Neural crest cell (in vitro differentiated cells): ENCODE measurements at places on chromosomes 6 and 20. TPM values are rescaled to one million over a fixed set of nuclear protein-coding genes. Genes with fewer than 3 reads are reported as not detected.

Gene PNPLA1
- total RNA-seq: not detected in 2 replicates

GRCh38 chr6:77876300-77876699, 223.5 kb downstream of the MEI4 start:
- DNase-seq: no peak
- no peaks in the 10 kb centered on the region for H3K36me3 ChIP-seq
- H3K4me1 ChIP-seq: peaks cover 17% of the 10 kb centered on the region

GRCh38 chr6:34695729-34696188, 808 bp downstream of the ILRUN start:
- H3K27me3 ChIP-seq: no peaks in the 10 kb centered on the region
- H3K27ac ChIP-seq: peak overlapping the region; percentile 97
- H3K36me3 ChIP-seq: no peaks in the 10 kb centered on the region
- H3K4me3 ChIP-seq: peak overlapping the region; percentile 94
- DNase-seq: no peak

- no peaks in the 10 kb centered on the region for H3K36me3 ChIP-seq
- H3K4me1 ChIP-seq: no peaks in the 10 kb centered on the region
- no peaks in the 10 kb centered on the region for H3K27me3 ChIP-seq
- H3K27ac ChIP-seq: peak overlapping the region; percentile 75
These were observed 32.3 kb downstream of the UST start for GRCh38 chr6:148779142-148779562.

DNA sequence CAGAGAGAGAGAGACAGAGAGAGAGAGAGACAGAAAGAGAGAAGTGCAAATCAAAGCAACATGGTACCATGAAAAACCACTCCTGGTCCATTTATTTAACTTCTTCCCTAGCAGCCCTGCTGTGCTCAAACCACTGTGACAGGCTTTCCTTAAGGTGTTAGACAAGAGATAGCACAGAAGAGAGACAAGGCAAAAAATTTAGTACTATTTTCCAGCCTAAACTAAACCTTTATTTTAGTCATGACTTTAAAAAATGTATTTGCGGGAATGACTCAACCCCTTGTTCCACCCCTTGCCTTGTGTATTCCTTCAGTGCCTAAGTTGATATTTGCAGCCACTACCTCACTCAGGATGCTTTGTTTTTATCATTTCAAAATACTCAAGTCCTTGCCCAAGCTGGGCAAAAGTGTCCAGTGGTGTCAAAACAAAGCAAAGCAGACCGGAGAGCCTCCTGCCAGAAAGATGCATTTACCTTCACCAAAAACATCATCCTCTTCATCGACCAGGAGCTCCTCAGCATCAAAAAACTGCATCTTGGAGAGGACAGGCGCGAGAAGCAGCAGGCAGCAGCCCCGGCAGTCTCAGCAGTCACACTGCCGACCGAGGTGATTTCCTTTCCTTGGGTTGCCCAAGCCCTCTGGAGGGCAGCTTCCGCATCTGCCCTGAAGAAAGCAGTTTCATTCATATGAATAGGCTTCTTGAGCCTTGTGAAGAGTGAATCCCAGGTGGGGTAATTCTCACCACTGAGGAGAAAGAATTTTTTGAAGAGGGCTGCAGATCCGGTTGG, at the start of gene RIPOR2:
TSS of gene RIPOR2 (minus strand) at position 595 of the 787 bp plus-strand sequence. CDS start at position 533, 62 bp downstream.
- no peak within 1 kb of the TSS for H3K27ac ChIP-seq
- DNase-seq: peak; percentile 12
- H3K4me3 ChIP-seq: no peak within 1 kb of the TSS
- peaks cover 4% of the 10 kb centered on the region for H3K27me3 ChIP-seq
- H3K4me1 ChIP-seq: peaks cover 36% of the 10 kb centered on the region

Gene HAO1
- not detected in 2 replicates for total RNA-seq

DNA sequence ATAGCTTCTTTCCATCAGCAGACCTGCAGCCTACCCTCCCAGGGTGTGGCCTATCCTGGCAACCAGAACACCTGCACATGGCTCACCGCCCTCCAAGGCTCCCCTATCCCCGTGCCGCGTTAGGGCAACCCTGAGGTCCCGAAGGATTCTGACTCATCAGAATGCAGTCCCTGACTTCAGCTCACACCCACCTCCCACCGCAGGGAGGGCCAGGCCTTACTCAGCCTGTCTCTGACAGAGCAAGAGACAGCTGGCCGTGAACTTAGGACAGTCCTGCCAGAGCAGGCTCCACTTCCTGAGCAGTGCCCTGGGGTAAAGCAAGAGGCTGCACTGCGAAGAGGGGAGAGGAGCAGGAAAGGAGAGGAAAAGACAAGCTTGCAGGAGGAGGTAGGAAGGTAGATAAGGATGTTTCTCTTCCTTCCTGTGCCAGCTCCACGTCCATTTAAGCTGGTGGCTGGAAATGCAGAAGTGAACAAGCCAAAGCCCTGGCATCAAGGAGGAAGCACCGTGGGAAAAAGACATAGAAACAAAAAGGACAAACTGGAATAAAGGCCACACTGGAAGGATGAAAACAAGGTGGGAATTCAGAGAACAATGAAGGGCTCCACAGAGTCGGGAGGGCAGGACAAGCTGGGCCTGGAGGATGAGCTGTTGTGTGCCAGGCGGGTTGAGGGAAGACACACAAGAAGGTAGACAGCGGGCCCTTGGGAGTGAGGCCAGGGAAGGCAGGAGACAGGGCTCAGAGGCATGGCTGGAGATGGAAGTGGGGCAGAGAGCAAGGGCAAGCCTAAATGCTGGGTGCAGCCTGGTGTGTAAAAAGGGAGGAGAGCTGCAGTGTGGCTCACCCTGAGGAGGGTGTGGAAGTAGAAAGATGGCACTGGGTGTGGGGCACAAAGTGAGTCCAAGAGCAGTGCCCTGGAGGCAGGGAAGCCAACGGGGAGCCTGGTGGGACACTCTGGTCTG, 102.7 kb downstream of the SLC23A2 start:
- no peak for DNase-seq
- no peak overlapping the region for H3K4me3 ChIP-seq
- no peaks in the 10 kb centered on the region for H3K27me3 ChIP-seq
- peaks cover 18% of the 10 kb centered on the region for H3K36me3 ChIP-seq
- H3K4me1 ChIP-seq: peaks cover 28% of the 10 kb centered on the region
- no peak overlapping the region for H3K27ac ChIP-seq

Gene TAAR5
- total RNA-seq: not detected in 2 replicates

DNA sequence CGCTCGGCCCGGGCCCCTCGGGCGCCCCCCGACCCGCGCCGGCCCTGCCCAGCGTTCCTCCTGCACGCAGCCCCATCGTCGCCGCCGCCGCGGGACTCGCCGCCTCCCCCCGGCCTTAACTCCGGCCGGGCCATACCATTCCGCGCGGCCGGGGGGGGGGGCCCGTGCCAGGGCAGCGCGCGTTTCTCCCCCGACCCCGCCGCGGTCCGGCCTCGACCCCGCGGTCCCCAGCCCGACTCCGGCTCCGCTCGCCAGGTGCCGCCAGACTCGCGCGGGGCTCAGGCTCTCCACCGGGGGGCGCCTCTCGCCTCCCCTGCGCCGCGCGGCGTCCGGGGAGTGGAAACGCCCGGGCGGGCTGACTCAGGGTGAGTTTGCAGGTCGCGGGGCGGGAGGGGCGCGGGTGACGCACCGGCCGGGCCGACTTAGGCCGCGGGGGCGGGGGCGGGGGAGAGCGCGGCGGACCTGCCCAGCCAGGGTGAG, at the start of gene SRXN1:
TSS of gene SRXN1 (minus strand) at position 91 of the 480 bp plus-strand sequence. CDS start at position 76, 15 bp downstream.
- H3K4me3 ChIP-seq: peak within 1 kb of the TSS; percentile 79
- H3K4me1 ChIP-seq: peaks cover 15% of the 10 kb centered on the region
- peaks cover 23% of the 10 kb centered on the region for H3K27me3 ChIP-seq
- H3K27ac ChIP-seq: peak within 1 kb of the TSS; percentile 25
- H3K36me3 ChIP-seq: peaks cover 5% of the 10 kb centered on the region

DNA sequence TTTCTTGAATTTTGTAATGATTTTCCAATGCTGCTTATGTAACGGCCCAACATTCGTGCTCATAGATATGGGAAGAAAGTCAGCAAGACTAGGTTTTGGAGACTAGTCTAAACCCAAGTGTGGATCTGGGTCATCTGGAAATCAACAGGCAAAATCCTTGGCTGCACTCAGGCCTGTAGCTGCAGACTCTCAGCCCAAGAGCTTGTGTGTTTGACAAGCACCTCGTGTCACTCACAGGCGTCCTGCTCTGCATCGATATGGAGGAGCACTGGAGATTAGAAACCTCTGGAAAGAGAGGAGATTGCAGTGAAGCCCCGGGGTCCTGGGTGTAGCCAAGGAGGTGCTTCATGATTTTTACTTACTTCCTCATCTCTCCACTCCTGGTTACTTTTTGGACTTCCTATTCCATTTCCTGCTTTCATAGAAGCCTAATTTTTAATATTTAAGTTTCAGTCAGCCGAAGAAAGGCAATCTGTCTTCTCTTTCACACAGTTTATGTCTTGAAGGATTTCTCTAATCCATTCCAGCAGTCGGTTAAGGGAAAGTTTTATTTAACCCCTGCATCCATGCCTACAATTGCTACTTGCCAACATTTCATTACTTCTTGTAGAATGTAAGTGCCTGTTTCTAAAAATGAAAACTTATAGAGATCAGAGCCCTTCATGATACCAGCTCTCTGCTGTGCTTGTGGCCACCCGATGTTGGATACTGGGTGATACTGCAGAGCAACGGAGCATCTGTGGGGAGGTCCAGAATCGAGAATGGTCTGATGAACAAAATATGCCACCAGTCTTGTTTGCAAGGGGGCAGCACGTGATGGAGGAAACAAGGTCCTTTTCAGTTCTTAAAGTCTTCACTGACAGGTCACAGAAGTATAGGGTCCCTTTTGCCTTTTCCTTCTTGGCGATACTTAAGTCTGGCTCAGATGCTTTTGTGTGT, 296.3 kb downstream of the QKI start:
- H3K36me3 ChIP-seq: no peaks in the 10 kb centered on the region
- H3K27ac ChIP-seq: peak overlapping the region; percentile 35
- no peaks in the 10 kb centered on the region for H3K4me1 ChIP-seq
- no peaks in the 10 kb centered on the region for H3K27me3 ChIP-seq

DNA sequence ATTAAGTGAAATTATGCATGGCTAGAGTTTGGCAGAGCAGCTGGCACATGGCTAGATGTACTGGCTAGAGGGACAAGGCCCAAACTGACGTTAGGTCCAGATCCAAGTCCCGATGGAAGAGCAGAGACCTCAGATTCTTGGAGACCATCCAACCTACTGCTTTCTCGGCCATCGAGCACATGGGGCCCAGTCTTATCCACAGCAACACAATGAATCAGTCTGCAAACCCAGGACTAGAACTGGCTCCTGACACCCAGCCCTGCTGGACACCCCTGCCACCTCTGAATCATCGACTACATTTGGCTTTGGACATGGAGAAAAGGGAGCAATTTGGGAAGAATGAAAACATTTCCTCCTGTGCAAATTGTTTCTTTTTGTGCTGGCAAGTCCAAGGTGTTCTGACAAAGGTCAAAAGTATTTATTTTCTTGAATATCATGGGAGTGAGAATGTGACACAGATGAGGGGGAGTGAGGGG, 23.9 kb upstream of the YWHAB start:
- DNase-seq: no peak
- H3K4me1 ChIP-seq: peaks cover 14% of the 10 kb centered on the region
- H3K27me3 ChIP-seq: peaks cover 8% of the 10 kb centered on the region
- H3K4me3 ChIP-seq: no peak overlapping the region
- H3K27ac ChIP-seq: peak overlapping the region; percentile 53

DNA sequence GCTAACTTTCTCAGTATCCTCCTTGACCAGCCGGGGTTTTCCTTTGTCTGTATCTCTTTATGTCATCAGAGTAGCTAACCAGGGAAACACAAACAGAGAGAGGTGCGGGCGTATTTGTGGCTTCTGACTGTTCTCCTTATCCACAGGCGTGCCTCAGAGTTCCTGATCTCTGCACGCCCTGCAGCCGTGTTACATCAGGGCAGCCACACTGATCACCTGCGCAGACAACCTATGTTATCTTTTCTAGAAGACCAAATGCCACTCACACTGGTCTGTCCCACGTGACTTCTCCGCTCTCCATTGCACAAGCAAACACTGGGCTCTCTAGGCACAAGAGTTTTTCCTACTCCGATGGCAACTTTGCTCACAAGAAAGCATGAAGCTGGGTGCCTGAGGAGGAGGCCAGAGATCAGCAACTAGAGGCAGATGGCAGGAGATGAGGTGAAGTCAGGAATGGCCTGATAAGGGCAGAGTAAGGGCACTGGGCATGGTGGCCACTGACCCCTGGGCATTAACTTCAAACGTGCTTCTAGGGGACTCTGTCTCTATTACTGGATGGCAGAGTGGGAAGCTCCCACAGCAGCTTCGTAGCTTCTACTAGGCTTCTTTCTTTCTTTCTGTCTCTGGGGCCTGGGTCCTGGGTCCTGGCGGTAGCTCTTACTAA, 4.5 kb downstream of the PDE10A start:
- peak overlapping the region; percentile 91 for H3K4me3 ChIP-seq
- H3K27me3 ChIP-seq: peaks cover 10% of the 10 kb centered on the region
- peak overlapping the region; percentile 24 for H3K27ac ChIP-seq
- peaks cover 2% of the 10 kb centered on the region for H3K36me3 ChIP-seq
- peaks cover 27% of the 10 kb centered on the region for H3K4me1 ChIP-seq

DNA sequence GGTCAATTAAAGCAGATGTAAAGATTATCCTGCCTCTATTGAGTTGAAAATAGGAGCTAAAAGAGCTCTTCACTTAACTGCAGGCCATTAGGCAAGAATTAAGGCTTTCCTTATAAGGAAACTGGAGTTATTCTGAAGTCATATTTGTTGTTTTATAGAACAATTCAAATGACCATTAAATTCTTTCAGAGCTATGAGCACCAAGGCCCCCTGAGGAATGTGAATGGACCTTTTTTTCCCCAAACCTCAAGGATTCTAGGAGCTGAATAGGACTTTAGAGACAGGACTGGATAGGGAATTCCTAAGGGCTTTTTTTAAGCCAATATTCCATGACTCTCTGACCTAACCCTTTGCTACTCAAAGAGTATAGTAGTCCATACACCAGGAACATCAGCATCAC, 565.7 kb upstream of the BTBD3 start:
- peaks cover 6% of the 10 kb centered on the region for H3K36me3 ChIP-seq
- DNase-seq: no peak
- H3K4me3 ChIP-seq: peak overlapping the region; percentile 27
- H3K4me1 ChIP-seq: peaks cover 60% of the 10 kb centered on the region
- H3K27ac ChIP-seq: no peak overlapping the region
- H3K27me3 ChIP-seq: no peaks in the 10 kb centered on the region

DNA sequence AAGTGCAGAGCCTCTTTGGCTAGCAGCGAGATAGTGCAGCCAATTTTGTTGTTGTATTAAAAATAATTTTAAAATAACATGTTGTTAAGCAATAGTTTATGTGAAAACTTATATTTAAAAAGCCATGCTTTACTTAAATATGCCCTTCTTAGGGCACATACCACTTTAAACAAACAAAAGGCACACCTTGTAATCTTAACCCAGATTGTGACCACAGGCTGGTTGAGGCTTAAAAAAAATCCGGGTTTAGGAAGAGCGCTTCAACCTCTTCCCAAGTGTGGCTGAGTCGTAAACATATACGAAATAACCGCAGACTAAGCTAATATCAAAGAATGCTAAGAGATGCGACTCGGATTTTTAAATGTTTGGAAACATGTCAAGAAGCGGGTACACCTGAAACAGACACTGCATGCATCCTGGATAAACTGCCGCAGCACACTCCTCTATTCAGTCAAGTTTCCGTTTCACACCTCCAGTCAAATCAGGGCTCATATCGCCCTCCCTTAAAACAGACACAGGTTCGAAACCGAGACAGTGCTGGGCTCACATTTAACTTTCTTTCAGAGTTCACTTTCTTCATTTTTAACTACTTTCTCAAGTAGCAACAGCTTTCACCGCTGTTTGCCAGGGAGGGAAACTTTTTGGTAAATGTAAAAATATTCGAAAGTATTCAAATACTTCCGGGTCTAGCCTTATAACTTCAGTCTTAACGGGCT, 1.5 kb downstream of the DEK start:
- peak overlapping the region; percentile 97 for H3K27ac ChIP-seq
- DNase-seq: no peak
- peaks cover 16% of the 10 kb centered on the region for H3K36me3 ChIP-seq
- H3K4me3 ChIP-seq: peak overlapping the region; percentile 95
- peaks cover 53% of the 10 kb centered on the region for H3K4me1 ChIP-seq

- H3K4me3 ChIP-seq: no peak overlapping the region
- no peaks in the 10 kb centered on the region for H3K4me1 ChIP-seq
- H3K27me3 ChIP-seq: peaks cover 13% of the 10 kb centered on the region
- H3K27ac ChIP-seq: no peak overlapping the region
These were observed 72.0 kb downstream of the TTLL2 start for GRCh38 chr6:167396659-167397490.

Gene BNIP5
- total RNA-seq: not detected in 2 replicates
